ENCODE measurements at places on chromosomes 3 and 15.

DNA sequence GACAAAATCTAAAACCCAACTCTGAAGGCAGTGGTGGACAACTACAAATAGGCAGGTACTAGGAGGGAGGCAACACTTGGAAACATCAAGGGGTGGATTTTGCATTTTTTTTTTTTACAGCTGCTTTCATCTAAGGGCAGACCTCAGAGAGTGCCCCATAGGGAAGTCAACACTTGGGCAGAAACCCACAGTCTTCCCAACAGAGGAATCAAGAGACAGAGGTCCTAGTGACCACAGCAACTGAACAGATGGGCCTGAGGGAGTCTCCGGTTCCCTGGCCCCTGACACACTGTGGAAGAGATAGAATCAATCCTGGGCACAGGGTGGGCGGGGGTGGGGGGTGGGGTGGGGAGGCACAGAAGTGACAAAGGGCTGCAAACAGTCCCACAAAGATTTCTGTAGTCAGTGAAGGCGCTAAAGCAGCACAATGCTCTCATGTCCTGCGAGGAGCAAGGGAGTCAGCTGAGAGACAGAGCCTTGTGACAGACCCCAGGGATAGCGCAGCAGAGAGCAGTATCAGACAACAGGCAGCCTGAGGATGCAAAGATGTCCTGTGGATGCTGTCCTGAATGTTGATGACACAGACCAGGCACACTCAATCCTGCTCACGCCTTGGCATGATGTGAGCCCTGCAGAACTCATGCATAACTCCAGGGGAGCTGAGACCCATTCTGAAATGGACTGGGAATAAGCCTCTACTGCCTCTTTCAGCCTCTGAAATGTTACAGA lies 6.9 kb upstream of the RFTN1 start:
- peak; percentile 45 for DNase-seq

GRCh38 chr3:26588931-26589330 lies 33.6 kb upstream of the LRRC3B start:
- no peak for DNase-seq

- no peak for DNase-seq
Measured at GRCh38 chr3:46058981-46059380, 31.7 kb upstream of the XCR1 start.

DNA sequence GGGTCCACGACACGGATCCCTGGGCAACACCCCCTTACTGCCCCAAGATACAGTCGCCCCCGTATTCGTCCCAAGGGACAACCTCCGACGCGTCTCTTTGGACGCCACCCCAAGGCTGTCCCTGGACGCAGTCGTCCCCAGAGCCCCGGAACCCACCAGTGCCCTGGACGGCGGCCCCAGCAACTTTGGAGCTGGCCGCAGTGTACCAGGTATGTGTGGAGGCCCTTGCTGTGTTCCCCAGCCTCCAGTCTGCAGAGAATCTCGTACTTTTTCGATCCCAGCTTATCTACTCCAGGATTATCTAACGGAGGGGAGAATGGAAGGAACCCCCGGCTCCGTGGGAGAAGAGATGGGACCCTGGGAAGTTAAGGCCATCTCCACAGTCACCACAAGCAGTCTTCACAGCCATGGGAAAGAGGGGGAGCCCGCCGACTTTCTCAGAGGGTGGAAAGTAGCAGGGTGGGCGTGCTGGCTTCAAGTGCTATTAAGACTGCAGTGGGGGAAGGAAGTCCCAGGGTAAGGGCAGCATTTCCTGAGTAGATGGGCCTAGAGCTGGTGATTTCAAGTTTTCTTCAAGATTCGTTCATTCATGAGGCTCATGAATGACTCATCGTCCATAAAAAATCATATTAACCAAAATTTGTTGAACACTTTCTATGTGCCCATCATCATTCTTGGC lies 1.1 kb downstream of the MESP2 start:
- DNase-seq = no peak

DNA sequence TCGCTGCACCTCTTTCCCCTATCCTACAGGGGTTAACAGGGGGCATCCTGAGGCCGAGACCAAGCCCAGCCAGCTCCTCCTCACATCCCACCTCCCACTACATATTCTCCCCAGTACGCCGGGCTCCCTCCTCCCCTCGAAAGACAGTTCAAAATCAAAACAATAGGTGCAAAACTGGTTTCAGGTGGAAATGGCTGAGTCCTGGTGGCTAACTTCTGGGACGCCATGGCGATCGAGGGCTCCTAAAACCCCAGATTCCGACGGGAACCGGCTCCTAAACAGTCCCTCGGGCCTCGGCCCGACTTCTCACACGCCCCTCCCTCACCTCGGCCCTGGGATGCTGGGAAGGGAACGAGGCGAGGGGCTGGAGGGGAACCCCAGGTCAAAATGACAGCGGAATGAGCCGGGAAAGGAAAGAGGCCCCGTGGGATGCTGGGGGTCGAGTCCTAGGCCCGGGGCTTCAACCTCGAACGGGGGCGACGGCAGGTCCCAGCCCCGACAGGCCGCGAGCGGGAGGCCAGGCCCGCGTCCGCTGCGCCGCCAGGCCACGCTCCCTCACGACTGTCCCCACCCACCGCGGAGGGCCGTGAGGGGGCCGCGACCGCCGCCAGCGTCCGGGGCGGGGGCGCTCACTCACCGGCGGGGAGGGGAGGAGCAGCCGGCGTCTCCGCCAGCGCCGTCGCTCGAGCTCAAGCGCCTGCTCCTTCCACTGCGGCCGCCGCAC lies 492 bp downstream of the TMCC1 start:
- DNase-seq = peak; percentile 82

DNA sequence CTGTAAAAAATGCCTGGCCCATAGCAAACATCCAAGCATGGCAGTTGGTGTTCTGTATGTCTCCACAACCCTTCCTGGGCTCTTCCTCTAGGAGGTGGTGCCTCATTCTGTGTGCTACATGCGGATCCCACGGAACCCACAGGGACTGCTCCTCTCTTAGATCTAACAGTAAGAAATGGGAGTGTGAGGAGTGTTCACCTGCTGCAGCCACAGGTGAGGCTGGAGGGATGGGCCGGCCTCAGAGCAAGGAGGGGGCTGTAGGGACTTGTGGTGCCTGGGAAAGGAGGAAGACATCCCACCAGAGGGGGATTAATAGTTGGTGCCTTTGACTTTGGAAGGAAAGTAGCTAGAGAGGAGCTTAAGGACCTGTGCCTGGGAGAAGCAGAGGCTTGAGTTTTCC lies 22.2 kb downstream of the SEMA3G start:
- no peak for DNase-seq

DNA sequence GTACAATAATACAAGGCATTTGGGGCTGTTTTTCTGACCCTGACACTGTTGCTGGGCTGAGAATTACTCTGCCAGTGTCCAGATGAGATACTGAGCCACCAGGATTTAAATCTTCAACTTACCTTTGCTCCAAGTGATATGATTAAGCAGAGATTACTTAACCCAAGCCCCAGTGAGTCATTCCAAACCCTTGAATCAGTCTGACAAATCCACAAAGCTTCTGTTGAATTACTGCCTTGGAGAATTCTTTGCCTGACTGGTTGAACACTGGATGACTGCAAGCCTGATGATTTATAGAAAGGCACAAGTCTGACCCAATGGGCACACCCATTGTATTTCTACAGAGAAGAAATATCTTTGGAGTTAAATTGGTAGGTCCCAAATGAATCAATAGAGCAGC lies 88.2 kb upstream of the TSC22D2 start:
- no peak for DNase-seq

GRCh38 chr3:134018406-134018805 lies 11.3 kb downstream of the SLCO2A1 start:
- DNase-seq = no peak

- DNase-seq = peak; percentile 81
Measured at GRCh38 chr3:17740721-17741141, 1.7 kb downstream of the TBC1D5 start.

GRCh38 chr15:75090388-75090734 lies 67.0 kb downstream of the PPCDC start:
- DNase-seq = no peak

DNA sequence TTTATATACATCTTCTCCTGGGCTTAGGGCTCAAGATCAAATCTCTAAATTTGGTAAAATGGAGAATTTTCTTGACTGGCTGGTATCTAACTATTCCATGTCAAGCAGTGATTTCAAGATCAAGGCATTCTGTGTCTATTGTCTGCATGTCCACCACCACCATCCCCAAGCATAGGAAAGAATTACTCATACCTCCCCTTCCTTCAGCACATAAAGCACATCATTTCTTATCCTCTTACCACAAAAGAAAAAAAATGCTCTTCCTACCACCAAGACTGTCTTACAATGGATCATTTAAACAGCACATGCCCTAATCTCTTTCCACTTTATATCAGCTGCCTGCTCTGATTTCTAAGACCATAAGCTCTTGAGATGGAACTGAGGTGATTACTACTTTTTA lies 470.5 kb upstream of the THBS1 start:
- no peak for DNase-seq

DNA sequence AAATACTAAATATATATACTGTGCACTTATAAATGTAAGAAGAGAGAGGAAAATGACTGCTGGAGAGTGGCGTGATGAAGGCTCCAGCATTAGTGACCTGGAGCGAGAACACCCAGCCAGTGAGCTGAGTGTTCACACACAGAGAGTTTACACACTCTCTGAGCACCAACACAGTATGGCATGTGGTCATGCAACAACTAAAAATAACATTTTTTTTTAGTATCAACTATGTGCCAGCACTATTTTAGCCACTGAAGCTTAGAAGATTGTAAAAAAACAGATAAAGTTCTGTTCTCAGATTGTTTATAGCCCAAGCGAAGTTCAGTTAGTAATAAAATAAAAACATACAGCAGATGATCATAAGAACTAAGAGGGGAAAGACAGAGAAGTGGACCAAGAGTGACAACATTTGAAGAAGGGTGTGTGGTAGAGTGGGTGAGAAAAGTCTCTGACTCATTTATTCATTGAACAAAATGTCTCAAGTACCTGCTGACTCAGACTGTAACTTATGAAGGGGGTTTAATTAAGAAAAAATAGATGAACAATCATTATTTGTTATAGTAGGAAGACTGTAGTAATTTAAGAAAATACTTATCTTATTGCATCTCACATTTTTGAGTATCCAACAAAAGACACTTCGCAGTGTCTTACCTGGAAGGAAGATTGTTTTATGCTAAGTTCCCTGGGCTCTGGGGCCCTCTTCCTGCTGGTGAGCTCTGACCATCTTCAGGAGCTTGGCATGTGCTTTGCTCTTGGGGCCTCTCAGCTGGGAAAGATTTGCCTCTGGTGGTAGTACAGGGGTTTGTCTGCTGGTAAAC lies 43.8 kb downstream of the GAP43 start:
- DNase-seq = no peak

DNA sequence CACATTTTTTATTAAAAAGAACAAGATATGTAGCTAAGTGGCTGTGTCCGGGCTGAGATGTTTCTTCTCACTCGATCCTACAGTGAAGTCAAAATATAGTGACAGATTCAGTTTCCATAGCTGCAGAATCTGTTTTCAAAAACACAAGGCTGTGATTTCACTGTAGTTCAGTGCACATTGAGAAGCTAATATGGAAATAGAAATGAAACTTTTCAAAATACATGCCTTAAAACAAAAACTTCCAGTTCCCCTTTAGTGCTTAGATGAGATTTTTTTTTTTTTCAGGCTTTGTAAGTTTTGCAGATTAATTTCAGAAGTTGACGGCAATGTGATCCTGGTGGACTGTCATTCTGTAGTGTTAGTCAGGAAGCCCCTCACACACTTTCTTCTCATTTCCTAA lies 23.8 kb upstream of the TRAK1 start:
- DNase-seq = no peak

DNA sequence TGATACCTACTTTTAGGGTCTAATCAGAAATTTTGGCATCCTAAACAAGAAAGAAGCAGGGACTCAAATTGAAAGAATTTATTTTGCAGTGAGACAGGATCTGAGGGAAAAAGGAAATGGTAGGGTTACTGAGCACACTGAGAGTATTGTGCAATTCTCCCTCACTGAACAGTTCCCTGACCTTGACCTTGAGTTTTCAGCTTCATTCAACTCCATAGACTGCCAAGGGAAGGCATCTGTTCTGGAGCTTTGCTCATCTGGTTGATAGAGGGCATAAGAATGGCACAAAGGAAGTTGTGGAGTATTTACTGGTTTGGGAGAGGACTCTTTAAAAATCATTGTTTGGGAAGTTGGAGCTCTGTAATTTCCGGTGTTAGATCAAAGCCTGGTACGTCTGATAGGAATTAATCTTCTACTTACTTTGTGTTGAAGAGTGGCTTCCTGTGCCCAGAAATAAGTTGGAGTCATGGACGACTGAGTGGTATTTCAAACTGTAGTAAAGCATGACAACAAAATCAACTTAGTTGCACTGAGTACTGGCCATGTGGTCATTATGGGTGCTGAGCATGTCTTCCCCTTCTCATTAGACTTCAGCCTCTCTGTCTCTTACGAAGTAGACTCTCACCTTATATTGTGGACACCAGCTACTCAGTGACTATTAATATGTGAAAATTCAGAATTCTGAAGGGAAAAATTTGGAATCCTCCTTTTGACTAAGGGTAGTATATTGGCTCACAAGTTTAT lies 40.8 kb downstream of the CLDN1 start:
- no peak for DNase-seq

- no peak for DNase-seq
Measured at GRCh38 chr3:14539384-14539741, 779 bp downstream of the GRIP2 start.

DNA sequence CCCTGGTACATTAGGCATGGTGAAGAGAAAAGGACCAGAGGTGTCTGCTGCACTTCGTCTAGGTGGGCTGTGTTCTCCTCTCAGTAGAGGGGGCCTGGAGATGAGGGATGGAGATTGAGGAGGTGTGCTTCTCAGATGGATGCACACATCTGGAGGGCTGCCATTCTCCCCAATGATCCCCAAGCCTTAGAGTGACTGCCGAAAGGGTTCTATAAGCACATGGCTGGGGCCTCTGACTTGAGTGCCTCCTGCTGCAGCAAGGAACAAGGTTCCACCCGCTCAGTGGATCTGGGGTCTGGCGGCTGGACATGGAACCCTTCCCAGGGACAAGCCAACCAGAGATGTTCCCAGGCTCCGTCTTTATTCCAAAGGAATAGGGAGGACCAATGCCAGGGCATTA lies 66.8 kb downstream of the CPN2 start:
- DNase-seq = no peak

DNA sequence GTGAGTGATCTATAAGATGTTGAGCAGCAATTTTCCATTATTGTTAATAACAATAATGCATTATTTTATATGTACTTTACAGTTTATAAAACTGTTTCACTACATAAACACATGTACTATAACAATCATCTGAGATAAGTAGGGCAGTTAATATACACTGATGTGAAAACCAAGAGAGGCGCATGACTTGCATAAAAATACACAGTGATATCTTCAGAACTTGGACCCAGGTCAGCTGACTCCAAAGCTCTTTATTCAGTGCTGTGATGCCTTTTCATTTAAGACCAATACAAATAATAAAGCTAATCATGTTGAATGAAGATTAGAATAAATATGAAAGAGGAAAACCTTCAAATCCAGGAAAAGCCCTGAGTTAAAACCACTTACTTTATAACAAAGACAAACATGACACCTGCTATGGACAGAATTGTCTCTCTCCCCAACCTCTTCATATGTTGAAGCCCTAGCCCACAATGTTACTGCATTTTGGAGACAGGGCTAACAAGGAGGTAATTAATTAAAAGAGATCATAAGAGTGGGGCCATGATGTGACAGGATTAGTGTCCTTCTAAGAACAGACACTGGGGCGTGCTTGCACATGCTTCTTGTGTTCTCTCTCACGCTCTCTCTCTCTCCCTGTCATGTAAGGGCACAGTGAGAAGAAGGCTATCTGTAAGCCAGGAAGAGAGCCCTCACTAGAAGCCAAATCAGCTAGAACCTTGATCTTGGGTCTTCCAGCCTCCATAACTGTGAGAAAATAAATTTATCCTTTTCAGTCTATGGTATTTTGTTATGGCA lies 55.8 kb upstream of the TSPAN3 start:
- no peak for DNase-seq
